ENCODE measurements at places on chromosomes 12 and 14.

DNA sequence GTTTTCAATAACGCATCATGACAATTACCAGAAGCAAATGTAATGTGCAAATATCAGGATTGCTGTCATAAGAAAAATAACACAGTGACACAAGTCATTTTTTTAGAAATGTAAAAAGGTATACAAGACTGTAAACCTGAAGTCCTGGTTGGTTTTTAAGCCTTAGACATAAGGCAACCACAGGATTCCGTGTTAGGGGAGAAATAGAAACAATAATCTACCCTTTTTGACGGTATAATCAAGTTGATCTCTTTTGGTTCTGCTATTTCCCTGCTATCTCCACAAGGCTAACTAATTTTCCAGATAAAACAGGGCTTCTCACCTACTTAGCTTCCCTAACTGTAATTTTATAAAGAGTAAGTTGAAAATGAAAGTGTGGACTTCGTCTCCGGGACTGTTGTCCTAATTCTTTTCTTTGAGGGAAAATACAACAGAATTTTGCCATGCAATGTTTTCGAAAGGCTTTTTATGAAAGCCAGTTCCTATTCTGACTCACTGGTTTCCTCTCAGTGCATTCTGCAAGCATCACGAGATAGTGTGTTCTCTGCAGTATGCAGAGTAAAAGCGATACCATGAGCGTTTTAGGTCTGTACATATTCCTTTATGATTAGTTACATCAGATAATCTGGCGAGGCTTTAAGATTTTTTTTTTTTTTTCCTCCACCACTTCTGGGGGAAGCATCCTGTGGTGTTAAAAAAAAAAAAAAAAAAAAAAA is 10.6 kb downstream of the MYO1H start:
- no peak overlapping the region for H3K4me3 ChIP-seq
- no peak overlapping the region for H3K27ac ChIP-seq
- no peaks in the 10 kb centered on the region for H3K36me3 ChIP-seq
- H3K4me1 ChIP-seq: no peaks in the 10 kb centered on the region
- no peak for DNase-seq

- no peak overlapping the region for H3K4me3 ChIP-seq
- no peaks in the 10 kb centered on the region for H3K27me3 ChIP-seq
- H3K4me1 ChIP-seq: peaks cover 16% of the 10 kb centered on the region
- peaks cover 19% of the 10 kb centered on the region for H3K36me3 ChIP-seq
- no peak for DNase-seq
- H3K27ac ChIP-seq: no peak overlapping the region
Measured at GRCh38 chr14:72879431-72879830, 14.5 kb downstream of the DPF3 start.

DNA sequence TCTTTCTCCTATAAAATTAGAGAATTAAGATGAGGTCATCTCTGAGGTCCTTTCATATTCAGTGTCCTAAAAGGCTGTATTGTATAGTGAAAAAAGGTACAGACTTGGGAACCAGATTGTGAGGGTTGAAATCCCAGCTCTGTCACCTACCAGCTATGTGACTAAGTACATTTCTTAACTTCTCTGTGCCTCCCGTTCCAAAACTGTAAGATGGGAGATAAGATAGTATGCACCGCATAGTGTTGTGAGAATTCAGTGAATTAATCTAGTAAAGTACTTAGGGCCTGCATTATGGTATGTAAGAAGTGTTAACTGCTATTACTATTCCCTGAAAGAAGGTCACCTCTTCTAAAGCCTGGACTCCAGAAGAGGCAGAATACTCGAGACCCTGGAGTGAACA is 60.6 kb downstream of the GNG2 start:
- no peaks in the 10 kb centered on the region for H3K27me3 ChIP-seq
- peaks cover 1% of the 10 kb centered on the region for H3K4me1 ChIP-seq
- H3K27ac ChIP-seq: no peak overlapping the region
- peak; percentile 26 for DNase-seq

- peaks cover 5% of the 10 kb centered on the region for H3K4me1 ChIP-seq
- H3K36me3 ChIP-seq: no peaks in the 10 kb centered on the region
- H3K27me3 ChIP-seq: peaks cover 16% of the 10 kb centered on the region
Measured at GRCh38 chr12:106903241-106903945, 52.3 kb upstream of the TMEM263 start.

DNA sequence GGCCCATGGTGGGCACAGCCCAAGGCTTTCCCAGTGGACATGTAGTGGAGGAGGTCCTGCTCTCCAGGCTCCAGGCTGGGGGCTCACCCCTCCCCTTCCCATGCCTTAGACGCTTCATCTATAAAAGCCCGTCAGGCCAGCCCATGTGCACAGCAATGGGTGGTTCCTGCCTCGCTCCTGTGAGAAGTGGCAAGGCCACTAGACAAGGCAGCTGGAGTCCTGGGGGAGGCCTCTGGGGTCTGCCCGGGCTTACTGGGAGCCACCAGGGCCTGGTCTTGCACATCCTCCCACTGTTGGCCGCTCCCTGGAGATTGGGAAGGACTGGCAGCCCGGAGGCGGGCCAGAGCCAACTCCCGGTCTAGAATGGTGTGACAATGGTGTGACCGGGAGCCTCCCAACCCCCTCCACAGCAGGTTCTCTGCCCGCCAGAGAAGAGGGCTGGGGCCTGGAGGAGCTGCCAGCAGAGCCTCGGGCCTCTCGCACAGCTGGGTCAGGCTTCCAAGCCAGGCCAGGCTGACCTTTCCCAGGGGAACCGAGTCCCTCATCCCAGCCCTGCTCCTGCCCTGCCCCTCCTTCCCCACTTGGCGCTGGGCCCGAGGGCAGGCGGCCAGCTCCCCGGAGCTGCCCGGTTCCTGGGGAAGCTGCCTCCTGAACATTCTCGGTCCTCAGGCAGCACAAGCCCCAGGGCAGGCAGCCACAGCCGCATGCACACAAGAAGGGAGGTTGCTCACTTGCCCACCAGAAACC is 97.9 kb downstream of the RFLNA start:
- no peak overlapping the region for H3K4me3 ChIP-seq
- H3K27me3 ChIP-seq: no peaks in the 10 kb centered on the region
- peaks cover 80% of the 10 kb centered on the region for H3K36me3 ChIP-seq
- peak overlapping the region; percentile 86 for H3K27ac ChIP-seq
- DNase-seq: peak; percentile 84

DNA sequence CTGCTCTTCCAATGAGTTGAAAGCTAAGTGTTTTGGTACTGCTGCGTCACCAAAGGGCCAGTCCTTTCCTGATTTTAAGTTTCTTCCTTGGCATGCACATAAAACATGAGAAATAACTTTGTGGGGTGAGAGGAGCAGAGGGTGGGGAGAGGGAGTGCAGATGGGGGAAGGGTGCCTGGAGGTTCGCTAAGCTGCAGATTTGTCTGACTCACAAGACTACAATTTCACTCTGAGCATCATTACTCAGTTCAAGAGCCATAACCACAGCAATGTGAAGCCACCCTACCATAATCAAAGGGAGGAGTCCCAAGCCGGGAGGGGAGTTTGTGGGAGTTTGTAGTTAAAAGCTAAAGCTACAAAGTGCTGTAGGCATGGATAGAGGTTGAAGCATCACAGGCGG is 136.1 kb downstream of the ANO2 start:
- H3K27me3 ChIP-seq: peaks cover 23% of the 10 kb centered on the region
- H3K36me3 ChIP-seq: no peaks in the 10 kb centered on the region
- no peak overlapping the region for H3K4me3 ChIP-seq
- H3K4me1 ChIP-seq: peaks cover 6% of the 10 kb centered on the region

GRCh38 chr12:93745286-93745685 is 68.1 kb downstream of the CRADD start:
- no peak overlapping the region for H3K27ac ChIP-seq
- H3K4me1 ChIP-seq: no peaks in the 10 kb centered on the region
- no peaks in the 10 kb centered on the region for H3K27me3 ChIP-seq
- DNase-seq: no peak
